ELF-1 (cell line): ENCODE measurements at places on chromosomes 1 and 21.
A peak's percentile ranks its signal among the peaks of the same experiment; 100 is the strongest.

GRCh38 chr1:33979341-33979740 is 115.5 kb downstream of the HMGB4 start:
- DNase-seq = no peak

GRCh38 chr1:109083923-109084322 is 6.6 kb upstream of the TMEM167B start:
- no peak for DNase-seq

- DNase-seq = peak; percentile 76
These were observed 17.2 kb upstream of the C8A start for GRCh38 chr1:56837244-56837939.

DNA sequence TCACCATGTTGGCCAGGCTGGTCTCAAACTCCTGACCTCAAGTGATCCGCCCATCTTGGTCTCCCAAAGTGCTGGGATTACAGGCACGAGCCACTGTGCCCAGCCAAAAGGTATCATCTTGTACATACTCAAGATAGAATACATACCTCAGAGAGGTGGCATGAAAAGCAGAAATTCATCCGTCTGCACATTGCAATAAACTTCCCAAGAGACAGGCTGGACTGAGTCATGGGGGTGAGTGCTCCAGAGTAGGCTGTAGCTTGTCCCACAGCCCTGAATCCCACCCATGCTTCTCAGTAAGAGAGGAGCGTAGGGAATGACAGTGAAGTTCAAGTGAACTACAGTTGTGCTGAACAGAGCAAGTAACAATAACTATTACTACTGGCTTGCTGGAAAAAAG is 19.7 kb downstream of the TOR3A start:
- no peak for DNase-seq

DNA sequence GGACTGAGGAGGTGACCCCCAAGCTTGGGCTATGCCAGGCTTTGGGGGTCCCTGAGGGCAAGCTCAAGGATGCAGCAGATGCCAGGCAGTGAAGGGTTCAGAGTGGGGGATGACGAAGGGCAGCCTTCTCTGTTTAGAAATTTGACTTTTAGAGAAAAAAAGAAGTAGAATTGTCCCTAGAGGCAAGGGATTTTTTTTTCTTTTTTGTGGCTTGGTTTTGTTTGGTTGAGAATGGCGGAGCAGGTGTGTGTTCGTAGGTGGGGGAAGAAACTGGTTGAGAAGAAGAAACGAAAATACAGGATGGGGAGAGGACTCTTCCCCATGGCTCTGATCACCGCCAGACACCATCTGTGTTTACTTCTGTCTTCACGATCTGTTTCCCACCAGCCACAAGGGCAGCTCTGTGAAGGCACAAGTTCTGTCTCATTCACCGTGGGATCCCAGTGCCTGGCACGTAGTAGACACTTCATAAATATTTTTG is 8.2 kb downstream of the PLA2G5 start:
- no peak for DNase-seq

GRCh38 chr1:12622506-12622905 is 4.5 kb upstream of the DHRS3 start:
- no peak for DNase-seq

GRCh38 chr1:112524251-112524650 is 15.5 kb downstream of the WNT2B start:
- DNase-seq = peak; percentile 92

GRCh38 chr21:26374817-26375216 is 198.3 kb downstream of the CYYR1 start:
- no peak for DNase-seq

GRCh38 chr1:43619996-43620920 is 29.7 kb upstream of the KDM4A start:
- DNase-seq = no peak

DNA sequence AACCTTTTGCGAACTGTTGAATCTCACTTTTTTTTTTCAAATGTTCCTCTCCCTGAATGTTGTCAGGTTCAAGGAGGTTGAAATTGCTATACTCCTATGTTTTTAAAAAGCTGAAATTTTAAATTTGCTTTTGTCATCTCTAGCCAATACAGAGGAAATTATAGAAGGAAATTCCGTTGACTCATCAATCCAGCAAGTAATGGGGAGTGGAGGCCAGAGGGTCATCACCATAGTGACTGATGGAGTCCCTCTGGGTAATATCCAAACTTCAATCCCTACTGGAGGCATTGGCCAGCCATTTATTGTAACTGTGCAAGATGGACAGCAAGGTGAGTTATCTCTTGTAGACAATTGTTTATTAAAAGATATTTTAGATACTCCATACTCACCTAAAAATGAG is 36.3 kb downstream of the GABPB2 start:
- DNase-seq = no peak

GRCh38 chr1:109759513-109760334 is 4.0 kb downstream of the EPS8L3 start:
- no peak for DNase-seq

- DNase-seq = no peak
These were observed 133.1 kb upstream of the KIAA1614 start for GRCh38 chr1:180779584-180779983.

DNA sequence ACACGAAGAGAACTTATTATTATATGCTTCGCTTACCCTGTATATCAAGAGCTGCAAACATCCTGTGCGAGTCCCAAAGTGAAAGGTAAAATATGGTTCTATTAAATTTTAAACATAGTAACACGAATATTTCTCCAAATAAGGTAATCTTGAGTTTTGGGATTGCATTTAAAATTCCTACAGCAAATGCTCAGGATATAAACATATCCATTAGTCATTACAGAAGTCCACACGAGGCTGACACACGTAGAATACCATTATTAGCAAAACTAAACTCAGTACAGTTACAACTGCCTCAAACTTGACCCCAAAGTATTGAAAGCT is 282 bp upstream of the LYPLAL1 start:
- DNase-seq = no peak

GRCh38 chr1:165409657-165410358 is 35.1 kb downstream of the RXRG start:
- DNase-seq = no peak

- DNase-seq = peak; percentile 43
These were observed 26.0 kb downstream of the MACF1 start for GRCh38 chr1:39230261-39231190.

- no peak for DNase-seq
These were observed 37.7 kb downstream of the CD34 start for GRCh38 chr1:207873055-207873890.

GRCh38 chr21:42056996-42057689 is 14.0 kb upstream of the UMODL1 start:
- peak; percentile 81 for DNase-seq

DNA sequence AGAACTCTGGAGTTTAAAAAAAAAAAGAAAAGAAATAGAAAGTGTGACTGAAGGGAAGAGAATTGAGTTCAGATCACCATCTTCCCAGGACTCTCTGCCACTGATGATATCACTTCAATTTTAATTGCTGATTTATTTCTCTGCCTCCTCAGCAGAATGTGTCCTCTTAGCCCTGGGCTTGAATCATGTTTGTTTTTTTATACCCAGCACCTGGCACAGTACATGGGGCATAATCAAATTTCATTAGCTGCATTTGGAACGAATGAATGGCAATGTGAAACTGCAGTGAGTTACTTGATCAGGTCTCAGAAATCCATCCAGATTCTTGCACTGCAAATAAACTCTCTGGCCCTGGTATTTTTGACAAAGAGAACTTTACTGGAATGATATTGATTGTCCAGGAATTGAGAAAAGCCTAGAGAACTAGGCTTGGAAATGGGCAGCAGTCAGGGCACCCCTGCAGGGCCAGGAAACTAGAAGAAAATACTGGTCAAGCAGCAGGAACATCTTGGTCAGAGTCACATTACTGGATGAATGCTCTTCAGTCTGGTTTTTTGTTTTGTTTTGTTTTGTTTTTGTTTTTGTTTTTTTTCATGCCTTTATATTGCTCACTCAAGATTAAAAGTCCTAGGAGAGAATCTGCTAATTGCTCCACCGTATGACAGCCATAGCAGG is 103.8 kb upstream of the FAM78B start:
- DNase-seq = no peak

DNA sequence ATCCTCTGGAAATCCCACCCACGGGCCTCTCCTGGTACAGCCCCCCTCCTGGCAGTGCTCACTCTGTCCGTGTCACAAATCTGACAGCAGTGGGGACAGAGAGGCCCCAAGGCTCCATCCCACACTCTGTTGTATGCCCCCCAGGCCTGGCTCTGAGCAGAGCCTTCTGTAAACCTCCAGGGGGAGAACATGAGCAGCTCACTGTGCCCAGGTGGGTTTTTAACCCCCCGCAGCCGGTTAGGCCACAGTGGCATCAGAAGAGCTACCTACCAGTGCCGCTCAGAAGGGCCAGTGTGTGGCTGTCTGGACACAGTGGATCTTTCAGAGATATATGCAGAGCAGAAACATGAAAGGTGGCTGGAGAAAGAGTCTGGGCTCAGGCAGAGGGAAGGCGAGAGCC is 12.0 kb upstream of the GPR153 start:
- DNase-seq = peak; percentile 35
